ENCODE measurements at places on chromosomes 7 and 10. TPM values are rescaled to one million over a fixed set of nuclear protein-coding genes. Genes with fewer than 3 reads are reported as not detected.

The GCK gene
- total RNA-seq, result 4.5 TPM

The LIPF gene
- not detected for total RNA-seq

The KCTD7 gene
- 10.8 TPM for total RNA-seq

The KIAA1217 gene
- 19.7 TPM for total RNA-seq

The FRAT2 gene
- total RNA-seq, result 53.5 TPM

The PSMA2 gene
- 219 TPM for total RNA-seq

The SLIT1 gene
- total RNA-seq, result 1.1 TPM

The MYO1G gene
- total RNA-seq, result 0.48 TPM

The COMMD3 gene
- total RNA-seq, result 2.6 TPM

The PNLIP gene
- 1.9 TPM for total RNA-seq

The STEAP2 gene
- total RNA-seq, result 17.0 TPM

The PRKCQ gene
- 8.4 TPM for total RNA-seq

The NPY gene
- total RNA-seq, result 0.46 TPM

The RBP3 gene
- total RNA-seq, result not detected

The MOSPD3 gene
- total RNA-seq, result 22.4 TPM

The TFPI2 gene
- total RNA-seq, result 10.4 TPM

The MICALL2 gene
- total RNA-seq, result 15.7 TPM

The NOS3 gene
- 6.6 TPM for total RNA-seq

The PBLD gene
- 2.7 TPM for total RNA-seq

The EGR2 gene
- 1.6 TPM for total RNA-seq

The UCN3 gene
- not detected for total RNA-seq

The FFAR4 gene
- 0.07 TPM for total RNA-seq

The ADGRA1 gene
- total RNA-seq, result 0.11 TPM

The TBX20 gene
- total RNA-seq, result 0.37 TPM

The ETV1 gene
- total RNA-seq, result 81.4 TPM

The HOXA13 gene
- total RNA-seq, result not detected

The PIK3CG gene
- 0.11 TPM for total RNA-seq

The ITGB8 gene
- 1.8 TPM for total RNA-seq

The ZNF804B gene
- total RNA-seq, result not detected

The CH25H gene
- 0.11 TPM for total RNA-seq

The VDAC2 gene
- total RNA-seq, result 284 TPM

The CTBP2 gene
- 175 TPM for total RNA-seq

The BMPR1A gene
- total RNA-seq, result 104 TPM

The C7orf57 gene
- 0.90 TPM for total RNA-seq

The EIF5AL1 gene
- total RNA-seq, result 0.17 TPM

The HOXA5 gene
- 0.14 TPM for total RNA-seq

The CDH23 gene
- 2.9 TPM for total RNA-seq

The CPEB3 gene
- total RNA-seq, result 2.4 TPM

The TWIST1 gene
- total RNA-seq, result 0.37 TPM

The FOXP2 gene
- 0.17 TPM for total RNA-seq

The MRLN gene
- not detected for total RNA-seq

The TRIM24 gene
- total RNA-seq, result 103 TPM

The TACR2 gene
- total RNA-seq, result not detected

The HACD1 gene
- 18.6 TPM for total RNA-seq

The PLEKHS1 gene
- not detected for total RNA-seq

The NUTM2D gene
- total RNA-seq, result 1.6 TPM

The NUTM2A gene
- 0.48 TPM for total RNA-seq

The CASD1 gene
- 19.5 TPM for total RNA-seq

The SPDYE1 gene
- total RNA-seq, result not detected

The CYP26C1 gene
- total RNA-seq, result 0.11 TPM

The EGFR gene
- 5.9 TPM for total RNA-seq

The SVOPL gene
- total RNA-seq, result 2.2 TPM

The SPDYE8 gene
- not detected for total RNA-seq

The EPO gene
- 0.63 TPM for total RNA-seq

Data from WTC11 (cell line).